ENCODE measurements at places on chromosomes 12 and 14.

- no peak for DNase-seq
Observed at GRCh38 chr12:6955108-6956020, 4.2 kb downstream of the PTPN6 start.

DNA sequence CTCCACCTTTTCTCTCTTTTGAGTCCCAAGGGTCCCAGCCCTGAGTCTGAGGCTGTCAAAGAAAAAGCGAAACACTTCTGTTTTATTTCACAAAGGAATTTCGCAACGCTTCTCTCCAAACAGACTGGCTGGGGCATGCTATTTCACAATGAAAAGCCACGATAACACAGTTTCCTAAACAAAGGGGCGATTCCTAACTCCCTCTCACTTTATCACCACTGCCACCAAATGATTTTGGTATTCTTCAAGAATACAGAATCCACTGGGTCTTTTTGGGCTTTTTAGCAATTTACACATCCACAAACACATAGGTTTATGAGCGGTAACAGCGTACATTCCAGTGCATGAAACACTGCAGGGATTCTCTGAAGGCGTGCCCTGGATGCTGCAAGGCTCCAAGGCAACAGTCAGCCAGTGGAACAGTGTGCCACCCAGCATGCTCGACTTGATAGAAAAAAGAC lies 161.2 kb downstream of the DAD1 start:
- no peak for DNase-seq

DNA sequence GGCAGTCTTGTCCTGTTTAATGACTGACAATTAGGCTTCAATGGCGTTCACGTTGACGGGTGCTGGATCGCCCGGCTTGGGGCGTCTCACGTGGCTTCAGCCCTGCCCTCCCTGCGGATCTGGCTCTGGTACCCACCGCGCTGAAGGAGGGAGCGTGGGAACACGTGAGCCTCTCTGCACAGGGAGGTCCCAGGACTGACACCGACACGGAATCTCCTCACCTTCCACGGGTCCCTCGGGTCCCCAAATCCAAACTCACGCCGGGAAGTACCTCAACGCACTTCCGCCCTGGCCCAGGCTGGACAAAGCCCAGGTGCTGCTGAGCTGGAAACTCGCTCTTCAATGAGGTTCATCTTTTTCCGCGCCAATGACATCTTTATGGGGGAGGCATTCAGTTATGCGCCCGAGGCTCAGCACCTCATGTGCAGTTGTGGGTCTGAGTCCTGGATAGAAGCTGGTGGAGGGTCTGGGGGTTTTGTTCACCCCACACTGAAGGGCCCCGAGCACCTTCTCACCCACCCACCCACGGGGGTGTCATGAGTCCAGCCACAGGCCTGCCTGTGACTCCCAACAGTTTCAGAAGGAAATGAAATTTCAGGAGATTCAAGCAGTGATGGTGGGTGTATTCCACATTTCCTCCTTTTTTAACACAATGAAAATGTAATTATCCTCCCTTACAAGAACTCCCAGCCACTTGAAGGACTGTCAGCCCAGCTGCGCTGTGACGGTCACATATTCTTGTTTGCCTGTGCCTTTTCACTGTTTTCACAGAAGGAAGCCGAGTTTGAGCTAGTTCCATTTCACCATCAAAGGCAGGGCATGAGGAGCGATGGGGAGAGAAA lies 251.7 kb upstream of the SFSWAP start:
- DNase-seq: no peak

DNA sequence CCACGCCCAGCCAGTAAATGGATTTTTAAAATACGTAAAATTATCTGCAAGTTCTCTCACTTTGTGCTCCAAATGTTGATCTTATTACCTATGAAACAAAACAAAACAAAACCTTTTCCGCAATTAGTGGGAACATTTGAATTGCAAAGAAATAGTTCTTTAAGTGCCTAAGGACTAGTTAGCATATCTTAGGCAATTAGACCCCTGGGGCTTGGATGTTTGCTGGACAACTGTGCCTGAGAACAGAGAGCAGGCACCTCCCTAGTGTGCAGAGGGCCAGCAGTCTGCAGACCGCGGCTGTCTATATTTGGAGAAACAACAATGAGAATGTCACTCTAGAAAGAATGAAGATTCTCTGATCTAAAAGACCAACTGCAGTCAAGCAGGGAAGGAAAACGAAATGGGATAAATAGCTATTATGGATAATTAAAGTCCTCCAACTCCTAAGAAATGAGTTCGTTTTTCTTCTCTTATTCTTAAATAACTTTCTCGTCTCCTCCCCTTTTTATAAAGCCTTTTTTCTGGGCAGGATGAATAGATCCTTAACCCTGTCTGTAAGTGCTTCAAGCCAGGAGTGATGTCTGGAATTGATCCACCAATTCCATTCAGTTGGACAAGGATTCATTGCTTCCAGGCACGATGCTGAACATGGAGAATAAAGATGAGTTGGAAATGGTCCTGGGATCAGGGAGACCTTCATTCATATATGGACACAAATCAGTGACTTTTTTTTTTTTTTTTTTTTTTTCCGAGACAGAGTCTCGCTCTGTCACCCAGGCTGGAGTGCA lies 16.2 kb downstream of the SLC17A8 start:
- no peak for DNase-seq

DNA sequence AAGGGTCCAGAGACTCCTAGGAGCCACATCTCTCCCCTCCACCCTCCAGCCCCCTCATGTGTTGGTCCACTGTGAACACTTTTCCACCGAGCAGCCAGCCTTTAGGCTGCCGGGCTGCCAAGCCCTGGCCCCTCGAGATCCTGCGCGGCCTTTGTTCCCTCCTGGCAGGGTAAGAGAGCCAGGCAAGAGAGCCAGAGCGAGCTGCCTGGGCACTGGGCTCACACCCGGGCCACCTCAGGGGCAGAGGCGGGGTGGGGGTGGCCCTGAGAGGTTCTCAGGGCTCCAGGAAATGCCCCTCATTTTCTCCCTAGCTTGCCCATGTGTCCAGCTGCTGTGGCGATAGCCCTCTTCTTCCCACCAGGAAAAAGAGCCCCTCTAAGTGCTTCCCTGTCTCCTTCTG lies 44.8 kb downstream of the LTBP2 start:
- no peak for DNase-seq

GRCh38 chr12:48118284-48118871 lies 786 bp upstream of the PFKM start:
- DNase-seq: no peak

GRCh38 chr12:54398995-54399793 lies 14.7 kb upstream of the ZNF385A start:
- DNase-seq: no peak

- no peak for DNase-seq
Observed at GRCh38 chr12:114963846-114964245, 279.9 kb upstream of the TBX3 start.

DNA sequence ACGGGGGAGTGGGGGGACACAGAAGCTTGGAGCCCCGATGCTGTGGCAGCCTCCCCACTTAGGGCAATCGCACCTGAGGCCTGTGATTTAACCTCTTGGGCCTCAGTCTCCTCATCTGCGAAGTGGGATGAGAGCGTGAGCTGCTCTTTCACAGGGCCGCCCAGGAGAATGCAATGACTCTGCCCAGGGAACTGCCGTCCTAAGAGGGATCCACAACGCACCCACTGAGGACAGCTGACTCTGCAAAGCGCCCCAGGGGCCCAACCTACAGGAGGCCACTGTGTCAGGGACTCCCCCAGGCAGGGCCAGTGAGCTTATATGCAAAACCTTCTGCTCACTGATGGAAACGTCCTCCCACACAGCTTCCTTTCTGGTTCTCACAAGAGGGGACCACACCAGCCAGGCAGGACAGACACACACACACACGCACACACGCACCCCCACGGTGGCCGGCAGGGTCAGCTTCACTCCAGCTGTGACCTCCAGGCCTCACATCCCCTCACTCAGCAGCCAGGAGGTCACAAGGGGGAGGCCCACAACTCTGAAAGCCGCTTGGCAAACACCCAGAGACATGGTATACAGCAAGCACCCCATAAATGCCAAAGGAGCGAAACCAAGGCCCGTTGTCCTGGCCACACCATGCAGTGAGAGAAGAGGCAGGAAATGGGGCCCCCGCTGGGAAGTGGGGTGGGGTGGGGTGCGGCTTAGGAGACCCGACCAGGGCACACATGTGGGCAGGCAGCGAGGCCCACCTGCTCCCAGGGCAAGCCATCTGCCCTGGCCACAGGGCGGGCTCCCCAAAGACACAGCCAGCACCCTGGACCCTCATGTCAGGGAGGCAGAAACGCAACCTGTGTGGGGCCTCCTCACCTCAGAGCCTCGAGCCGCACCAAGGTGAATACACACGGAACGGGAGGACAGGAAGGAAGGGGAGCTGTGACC lies 73.3 kb downstream of the NCOR2 start:
- no peak for DNase-seq

DNA sequence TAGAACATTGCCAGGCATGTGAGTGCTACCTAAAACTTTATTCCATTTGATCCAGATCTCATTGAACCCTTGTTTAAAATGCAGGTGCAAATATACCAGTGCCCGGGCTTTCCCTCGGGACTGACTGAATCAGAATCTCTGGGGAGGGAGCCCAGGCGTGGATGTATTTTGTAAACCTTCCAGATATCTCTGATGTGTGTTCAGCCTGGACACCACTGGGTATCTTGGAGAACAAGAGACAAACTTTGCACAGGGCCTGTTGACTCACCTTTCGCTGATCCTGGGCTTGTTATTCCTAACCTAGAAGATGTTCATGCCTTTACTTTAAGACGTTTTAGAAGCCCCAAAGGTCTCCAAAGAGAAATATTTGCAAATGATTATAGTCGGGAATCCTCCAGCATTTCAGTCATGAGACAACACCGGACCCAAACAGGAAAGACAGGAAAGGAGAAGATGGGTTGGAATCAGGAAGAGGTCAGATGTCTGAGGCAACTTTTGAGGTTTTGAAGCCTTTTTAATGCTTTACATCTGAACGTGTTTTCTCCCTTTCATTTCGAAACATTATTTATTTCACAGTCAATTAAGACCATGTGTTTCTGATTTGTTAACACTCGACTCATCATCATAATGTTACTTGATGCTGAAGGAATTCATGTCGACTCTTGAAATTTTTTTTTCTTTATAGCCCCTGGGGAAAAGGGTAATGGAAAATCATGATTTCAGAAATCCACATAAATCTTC lies 118.6 kb downstream of the PLXNC1 start:
- no peak for DNase-seq

DNA sequence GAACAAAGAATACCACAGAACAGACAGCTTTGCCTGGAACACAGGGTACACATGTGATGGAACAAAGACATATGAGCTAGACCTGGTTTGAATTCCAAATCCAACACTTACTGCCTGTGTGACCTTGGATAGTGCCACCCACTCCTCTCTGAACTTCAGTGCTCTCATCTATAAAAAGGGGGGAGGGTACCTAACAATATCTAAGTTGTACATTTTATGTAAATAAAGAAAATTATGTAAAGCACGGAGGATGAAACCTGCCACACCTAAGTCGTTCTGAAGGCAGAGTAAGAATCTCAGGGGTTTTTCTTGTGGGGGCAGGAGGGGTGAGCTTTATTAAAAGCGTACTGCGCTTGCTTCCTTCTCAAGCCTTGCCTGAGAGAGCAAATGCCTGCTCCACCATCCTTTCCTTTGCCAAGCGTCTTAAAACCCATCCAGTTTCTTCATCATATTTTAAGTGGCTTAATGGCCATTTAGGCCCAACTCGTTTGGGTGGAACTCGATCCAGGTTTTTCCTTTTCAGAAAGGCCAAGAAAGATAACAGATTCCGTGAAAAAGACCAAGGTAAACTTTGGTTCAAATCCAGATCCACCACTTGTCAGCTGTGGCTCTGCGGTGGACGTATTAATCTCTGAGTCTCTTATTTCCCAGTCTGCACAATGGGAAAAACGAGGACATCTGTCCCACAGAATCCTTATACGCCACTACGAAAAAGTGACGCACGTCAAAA lies 946 bp downstream of the DDX24 start:
- DNase-seq: no peak

GRCh38 chr14:103543140-103543539 lies 14.1 kb downstream of the TRMT61A start:
- DNase-seq: no peak

- DNase-seq: no peak
Observed at GRCh38 chr12:21818627-21819026, 44.1 kb upstream of the KCNJ8 start.

DNA sequence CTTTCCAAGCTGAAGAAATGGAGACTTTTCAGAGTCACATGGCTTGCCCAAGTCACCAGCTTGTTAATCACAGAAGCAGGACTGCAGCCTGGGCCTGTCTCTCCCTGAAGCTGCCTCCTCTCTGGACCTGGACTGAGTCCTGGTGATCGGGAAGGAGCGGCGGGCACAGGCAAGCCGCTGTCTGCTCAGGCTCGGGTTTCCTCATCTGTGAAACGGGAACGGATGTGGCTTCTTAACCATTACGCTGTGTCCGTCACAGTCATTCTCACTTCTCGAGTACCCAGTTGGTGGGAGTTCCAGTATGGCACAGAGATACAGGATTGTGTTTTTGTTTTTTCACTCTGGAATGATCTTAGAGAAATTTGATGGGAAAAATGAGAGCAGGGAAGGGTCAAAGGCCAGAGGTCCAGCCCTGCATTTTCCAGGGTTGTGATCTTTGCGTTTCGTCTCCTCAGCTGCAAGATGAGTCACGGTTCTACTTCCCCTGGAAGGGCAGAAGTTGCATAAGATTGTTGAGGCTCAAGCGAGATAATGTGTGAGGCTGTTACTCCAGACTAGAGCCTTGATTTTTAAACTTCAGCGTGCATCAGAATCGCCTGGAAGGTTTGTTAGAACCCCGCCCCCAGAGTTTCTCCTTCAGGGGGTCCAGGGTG lies 7.6 kb upstream of the LRTM2 start:
- DNase-seq: no peak

DNA sequence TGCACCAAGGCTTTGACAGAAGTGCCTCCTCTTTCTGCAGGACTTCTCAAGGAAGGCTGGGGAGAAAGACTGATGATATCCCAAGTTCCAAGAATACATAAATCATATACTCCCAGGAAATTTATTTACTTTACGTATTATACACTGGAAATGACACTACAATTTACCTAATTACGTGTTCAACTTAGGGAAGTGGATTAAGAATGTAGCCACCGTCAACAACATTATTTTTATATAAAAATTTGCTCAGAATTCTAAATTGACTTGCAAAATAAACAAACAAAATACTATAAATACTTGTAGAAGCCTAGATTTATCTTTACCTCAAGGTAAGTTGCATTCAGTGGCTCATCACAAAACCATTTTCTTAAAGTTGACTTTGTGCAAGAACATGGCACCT lies 18.9 kb downstream of the TSPAN19 start:
- DNase-seq: no peak

DNA sequence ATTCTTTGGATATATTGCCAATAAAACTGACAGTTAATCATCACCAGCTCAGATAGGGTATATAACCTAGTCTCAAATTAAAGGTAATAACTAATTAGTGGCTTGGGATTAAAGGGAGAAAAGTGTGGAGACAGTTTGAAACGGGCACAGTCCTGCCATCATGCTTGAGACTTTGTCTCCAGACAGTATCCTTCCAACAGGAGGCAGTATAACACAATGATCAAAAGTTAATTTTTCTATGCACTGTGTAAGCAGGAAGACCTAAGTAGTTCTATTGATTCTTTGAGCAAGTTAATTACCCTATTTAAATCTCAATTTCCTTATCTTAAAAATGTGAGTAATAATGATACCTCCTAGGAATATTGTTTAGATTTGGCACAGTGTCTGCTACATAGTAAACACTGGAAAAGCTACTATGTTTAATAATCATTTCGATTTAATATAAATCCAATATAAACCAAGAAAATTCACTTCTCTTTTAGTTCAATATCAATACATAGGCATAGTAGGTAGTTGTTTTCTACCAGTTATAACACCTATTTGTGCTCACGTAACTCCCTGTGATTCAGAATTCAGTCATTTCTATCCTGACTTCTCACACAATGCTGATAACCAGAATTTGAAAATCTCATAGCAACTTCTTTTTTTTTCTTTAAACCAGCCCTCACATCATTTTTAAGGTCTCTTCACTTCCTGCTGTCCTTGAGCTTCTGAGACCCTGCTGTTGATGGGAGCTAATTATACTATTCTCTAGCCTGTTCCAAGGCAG lies 53.7 kb downstream of the GALNT4 start:
- no peak for DNase-seq

Measured in esophagus squamous epithelium (tissue), 5 donors.